ENCODE measurements at places on chromosomes 1 and 21. TPM values are rescaled to one million over a fixed set of nuclear protein-coding genes. Genes with fewer than 3 reads are reported as not detected.

- DNase-seq: no peak
These were observed 131.7 kb upstream of the USH2A start for GRCh38 chr1:216554934-216555333.

- no peak for DNase-seq
These were observed 20.8 kb upstream of the EPB41 start for GRCh38 chr1:28893403-28894102.

GRCh38 chr1:232669981-232670747 is 40.2 kb upstream of the SIPA1L2 start:
- no peak for DNase-seq

DNA sequence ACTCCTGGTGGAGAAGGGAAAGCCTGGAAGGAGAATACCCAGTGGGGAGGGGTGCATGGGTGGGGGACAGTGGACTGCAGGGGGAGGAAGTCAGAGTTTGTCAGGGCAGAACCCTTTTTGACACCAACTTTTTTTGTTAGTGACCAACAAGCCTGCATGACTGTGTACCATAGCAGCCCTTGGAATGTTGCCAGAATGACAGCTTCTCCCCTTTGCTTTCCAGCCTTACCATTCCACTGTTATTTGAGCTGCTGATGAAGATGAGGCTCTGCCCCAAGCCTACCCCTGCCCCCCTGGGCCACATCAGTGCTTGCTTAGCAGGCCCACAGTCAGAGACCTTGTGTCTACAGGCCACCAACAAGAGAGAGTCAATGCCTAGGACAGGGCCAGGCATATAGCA is 341.2 kb downstream of the HHAT start:
- no peak for DNase-seq

DNA sequence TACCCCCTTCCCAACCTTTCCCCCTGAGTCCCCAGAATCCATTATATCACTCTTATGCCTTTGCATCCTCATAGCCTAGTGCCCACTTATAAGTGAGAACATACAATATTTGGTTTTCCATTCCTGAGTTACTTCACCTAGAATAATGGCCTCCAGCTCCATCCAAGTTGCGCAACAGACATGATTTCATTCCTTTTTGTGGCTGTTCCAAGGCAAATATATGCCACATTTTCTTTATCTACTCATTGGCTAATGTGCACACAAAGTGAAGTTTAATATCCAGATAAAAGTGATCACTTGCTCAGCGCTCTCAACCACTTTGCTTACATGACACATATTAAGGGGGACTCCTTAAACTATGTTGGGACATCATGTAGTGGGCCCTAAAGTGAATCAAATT is 72.4 kb upstream of the TIAM1 start:
- DNase-seq: no peak

Gene MEAF6
- total RNA-seq: 32.9 TPM

Gene PALMD
- 1.4 TPM for total RNA-seq

Gene PKP1
- 0.54 TPM for total RNA-seq

Gene BNIPL
- 0.69 TPM for total RNA-seq

Gene CFAP45
- total RNA-seq: 0.30 TPM
